ENCODE measurements at places on chromosomes 12 and 14.
A peak's percentile ranks its signal among the peaks of the same experiment; 100 is the strongest.

DNA sequence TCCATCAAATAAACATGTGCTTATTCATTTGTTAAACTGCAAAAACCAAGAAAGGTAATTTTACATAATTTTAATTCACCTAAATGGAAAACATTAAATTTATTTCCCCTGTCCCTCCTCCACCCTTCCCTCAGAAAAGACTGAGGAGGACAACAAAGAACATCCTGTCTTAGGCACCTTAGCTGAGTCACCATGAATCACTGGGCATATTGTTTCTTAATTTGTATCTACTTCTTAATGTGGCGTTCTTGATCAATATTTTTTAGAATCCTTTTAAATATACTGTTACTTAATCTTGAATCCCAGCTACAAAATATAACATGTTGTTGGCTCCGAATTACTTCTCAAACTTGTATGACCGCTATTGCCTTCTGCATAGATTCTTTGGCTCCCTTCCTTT is 23.5 kb downstream of the SIX6 start:
- peak; percentile 24 for DNase-seq

DNA sequence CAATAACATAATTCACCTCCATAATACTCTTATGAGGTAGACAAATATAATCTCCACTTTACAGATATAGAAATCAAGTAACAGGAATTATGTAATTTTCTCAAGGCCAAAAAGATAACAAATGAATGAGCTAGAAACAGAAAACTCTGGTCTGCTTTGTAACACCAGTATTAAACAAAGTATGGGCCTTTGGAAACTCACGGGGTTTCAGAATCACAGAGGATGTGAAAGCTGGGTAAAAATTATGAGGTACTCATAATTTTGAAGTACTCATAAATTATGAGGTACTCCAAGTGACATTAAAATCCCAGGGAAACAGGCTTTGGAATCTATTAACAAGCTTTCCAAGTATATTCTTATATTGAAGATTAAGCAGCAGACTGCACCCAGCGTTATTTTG is 140.2 kb downstream of the MED13L start:
- DNase-seq: no peak

DNA sequence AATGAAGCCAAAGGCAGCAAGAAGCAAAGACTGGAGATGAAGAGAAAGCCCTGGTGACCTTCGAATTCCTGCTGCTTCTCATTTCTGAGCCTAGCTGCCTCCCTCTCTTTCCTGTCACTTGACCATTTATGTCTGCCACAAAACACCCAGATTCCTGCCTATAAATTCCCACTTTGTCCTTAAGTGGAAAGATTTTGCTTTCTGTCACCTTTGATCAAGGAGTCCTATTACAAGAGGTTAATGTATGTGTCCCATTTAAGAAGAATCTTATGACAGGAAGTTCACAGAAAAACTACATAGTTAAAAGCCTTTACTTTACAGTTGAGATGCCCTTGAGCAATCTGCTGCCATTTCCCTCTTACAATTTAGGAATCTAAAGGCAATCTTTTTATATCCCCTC is 155.7 kb downstream of the GALC start:
- no peak for DNase-seq

DNA sequence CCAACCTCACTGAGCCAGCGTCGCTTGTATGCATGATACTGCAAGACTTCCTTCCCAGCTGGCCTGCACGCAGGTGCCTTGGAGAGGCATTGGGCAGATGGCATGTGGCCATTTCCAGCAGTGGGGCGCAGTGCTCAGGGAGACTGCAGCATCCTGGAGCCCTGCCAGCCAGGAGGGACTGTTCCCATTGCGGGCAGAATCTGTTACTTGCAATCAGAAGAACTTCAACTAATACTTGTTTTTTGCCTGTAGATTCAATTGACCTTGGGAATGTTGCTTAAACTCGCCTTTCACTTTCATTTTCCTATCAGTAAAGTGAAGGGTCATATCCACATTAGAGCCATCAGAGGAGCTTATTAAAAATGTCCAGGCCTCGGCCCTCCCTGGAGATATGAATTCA is 29.8 kb downstream of the ANKRD9 start:
- DNase-seq: no peak

GRCh38 chr14:37668646-37669045 is 73.2 kb downstream of the TTC6 start:
- no peak for DNase-seq

- no peak for DNase-seq
These were observed 51.4 kb downstream of the WASHC3 start for GRCh38 chr12:102010265-102010994.

- DNase-seq: peak; percentile 54
These were observed 24.2 kb downstream of the CHST11 start for GRCh38 chr12:104480826-104481440.

DNA sequence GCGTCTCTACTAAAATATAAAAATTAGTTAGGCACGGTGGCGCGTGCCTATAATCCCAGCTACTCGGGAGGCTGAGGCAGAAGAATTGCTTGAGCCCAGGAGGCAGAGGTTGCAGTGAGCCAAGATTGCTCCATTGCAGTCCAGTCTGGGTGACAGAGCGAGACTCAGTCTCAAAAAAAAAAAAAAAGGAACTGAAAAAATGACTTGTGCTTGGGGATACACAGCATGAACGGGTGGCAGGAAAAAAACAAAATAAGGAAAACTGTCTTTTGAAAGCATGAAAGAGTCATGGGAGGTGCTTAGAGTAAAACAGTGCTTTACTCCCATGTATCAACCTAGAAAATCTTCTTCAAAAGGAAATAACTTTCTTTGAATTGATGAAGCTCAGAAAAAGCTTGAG is 80.8 kb downstream of the TMTC1 start:
- DNase-seq: no peak

GRCh38 chr14:60643141-60643462 is 6.2 kb downstream of the SIX1 start:
- no peak for DNase-seq

DNA sequence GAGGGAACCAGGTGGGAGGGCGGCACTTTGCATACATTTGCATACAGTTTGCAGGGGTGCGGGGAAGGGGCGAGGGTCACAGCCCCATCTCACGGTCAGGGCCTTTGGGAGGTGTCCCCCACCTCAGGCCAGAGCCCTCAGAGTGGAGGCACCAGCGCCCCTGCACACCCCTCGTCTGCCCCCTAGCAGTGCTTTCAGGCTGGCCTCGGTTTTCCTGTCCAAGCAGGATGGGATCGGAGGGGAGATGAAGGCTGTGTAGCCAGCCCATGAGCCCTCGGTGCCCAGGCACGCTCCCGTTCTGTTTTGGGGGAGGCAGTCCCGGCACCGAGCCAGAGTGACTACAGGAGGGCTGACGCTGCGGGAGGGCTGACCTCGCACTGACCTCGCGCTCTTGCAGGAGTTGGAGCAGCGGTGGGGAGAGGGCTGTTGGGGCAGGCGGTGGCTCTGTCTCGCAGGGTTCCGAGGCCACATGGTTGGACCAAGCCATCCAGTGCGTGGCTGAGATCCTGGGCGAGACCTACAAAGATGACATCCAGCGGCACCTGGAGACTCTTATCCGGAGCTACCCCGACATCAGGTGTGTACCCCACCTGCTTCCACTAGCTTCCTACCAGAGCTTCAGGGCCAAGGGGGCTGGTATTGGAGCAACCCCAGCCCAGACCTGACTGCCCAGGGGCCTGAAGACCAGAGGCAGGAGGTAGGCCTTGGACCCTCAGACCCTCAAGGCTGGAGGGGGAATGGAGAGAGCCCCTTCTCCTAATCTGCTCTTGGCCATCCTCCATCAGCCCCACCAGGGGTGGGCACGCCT is 13.6 kb downstream of the EXOC3L4 start:
- DNase-seq: no peak

- DNase-seq: no peak
These were observed 12.2 kb upstream of the PLEKHG7 start for GRCh38 chr12:92690601-92691000.

GRCh38 chr12:52027085-52027843 is 20.5 kb downstream of the TAMALIN start:
- DNase-seq: no peak

GRCh38 chr14:25685004-25685403 is 635.1 kb upstream of the STXBP6 start:
- DNase-seq: no peak

DNA sequence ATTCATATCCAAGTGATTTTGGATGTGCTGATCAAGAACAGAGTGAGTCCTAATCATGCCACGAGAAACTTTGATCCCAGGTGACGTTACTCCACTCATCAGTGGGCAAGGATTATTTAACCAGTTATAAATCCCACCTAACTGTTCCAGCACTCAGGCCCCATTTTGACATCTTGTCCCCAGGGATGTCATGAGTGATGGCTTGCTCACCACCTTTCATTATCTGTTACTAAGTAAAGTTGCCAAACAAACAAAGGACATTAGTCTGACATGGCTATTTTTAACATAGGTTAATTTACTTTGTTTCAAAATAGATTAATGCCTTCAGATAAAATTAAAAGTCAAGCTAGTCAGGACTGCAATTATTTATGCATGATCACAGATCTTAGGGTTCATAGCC is 255.9 kb downstream of the ACSS3 start:
- no peak for DNase-seq

GRCh38 chr12:67241482-67241881 is 27.7 kb upstream of the CAND1 start:
- no peak for DNase-seq

GRCh38 chr12:29640589-29641345 is 143.0 kb downstream of the TMTC1 start:
- DNase-seq: peak; percentile 18

GRCh38 chr14:34843011-34843554 is 32.1 kb downstream of the BAZ1A start:
- DNase-seq: no peak

- DNase-seq: no peak
These were observed 17.4 kb upstream of the MANSC4 start for GRCh38 chr12:27797301-27798025.

- no peak for DNase-seq
These were observed 790 bp downstream of the NEDD1 start for GRCh38 chr12:96907671-96908422.

DNA sequence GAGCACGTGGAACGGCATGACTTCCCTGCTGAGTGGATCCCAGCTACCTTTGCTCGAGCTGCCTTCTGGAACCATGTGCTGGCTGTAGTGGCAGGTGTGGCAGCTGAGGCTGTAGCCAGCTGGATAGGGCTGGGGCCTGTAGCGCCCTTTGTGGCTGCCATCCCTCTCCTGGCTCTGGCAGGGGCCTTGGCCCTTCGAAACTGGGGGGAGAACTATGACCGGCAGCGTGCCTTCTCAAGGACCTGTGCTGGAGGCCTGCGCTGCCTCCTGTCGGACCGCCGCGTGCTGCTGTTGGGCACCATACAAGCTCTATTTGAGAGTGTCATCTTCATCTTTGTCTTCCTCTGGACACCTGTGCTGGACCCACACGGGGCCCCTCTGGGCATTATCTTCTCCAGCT is 14.8 kb upstream of the ESPL1 start:
- no peak for DNase-seq

- no peak for DNase-seq
These were observed 56.4 kb downstream of the PPP2R5E start for GRCh38 chr14:63486738-63487137.

GRCh38 chr12:57085999-57086492 is 2.9 kb upstream of the NAB2 start:
- no peak for DNase-seq

DNA sequence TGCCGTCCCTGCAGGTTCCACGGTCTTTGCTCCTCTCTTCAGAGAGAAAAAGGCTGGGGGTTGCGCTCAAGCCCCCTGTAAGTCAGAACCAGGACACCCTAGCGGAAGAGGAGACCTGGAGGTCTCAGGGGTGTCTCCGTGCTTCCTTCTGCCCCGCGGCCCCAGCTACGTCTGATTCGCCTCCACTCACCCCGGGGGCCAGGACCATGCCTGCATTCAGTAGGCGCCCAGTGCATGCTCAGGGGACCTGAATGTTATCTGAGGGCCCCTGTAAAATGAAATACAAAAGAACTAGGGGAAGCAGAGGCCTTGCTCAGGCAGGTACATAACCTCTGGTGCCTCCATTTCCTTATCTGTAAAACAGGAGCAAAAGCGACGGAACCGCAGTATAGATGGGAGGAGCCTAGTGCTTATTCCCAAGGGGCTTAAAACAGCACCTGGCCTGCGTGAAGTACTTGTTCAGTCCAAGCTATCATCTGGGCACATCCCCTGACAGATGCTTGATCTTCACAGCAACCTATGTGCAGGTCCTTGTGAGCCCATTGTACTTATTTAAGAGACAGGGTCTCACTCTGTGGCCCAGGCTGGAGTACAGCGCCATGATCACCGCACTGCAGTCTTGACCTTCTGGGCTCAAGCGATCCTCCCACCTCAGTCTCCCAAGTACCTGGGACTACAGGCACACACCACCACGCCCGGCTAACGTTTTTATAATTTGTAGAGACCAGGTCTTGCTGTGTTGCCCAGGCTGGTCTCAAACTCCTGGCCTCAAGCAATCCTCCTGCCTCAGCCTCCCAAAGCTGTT is 110.3 kb upstream of the NCOR2 start:
- DNase-seq: no peak

GRCh38 chr12:6650832-6651231 is 3.6 kb upstream of the ACRBP start:
- DNase-seq: no peak

- DNase-seq: no peak
These were observed 3.5 kb upstream of the BCAT1 start for GRCh38 chr12:24952389-24952788.

GRCh38 chr12:26135010-26135420 is 10.2 kb upstream of the BHLHE41 start:
- no peak for DNase-seq

GRCh38 chr12:18700271-18700670 is 37.5 kb downstream of the PLCZ1 start:
- no peak for DNase-seq

DNA sequence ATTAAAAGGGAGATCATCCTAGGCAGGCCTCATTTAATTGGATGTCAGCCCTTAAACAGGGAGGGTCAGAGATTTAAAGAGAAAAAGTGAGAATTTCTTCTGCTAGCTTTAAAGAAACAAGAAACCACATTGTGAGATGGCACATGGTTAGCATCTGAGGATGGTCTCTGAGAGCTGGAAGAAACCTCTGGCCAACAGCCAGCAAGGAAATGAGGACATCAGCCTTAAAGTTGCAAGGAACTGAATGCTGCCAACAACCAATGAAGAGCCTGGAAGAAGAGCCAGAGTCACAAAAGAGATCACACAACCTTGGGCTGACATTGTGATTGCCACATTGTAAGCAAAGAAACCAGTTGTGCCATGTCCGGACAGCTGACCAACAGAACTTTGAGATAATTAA is 17.5 kb upstream of the FAR2 start:
- no peak for DNase-seq

- no peak for DNase-seq
These were observed 259.6 kb upstream of the RGS6 start for GRCh38 chr14:71672596-71672995.

GRCh38 chr14:51006781-51007211 is 62.5 kb upstream of the PYGL start:
- no peak for DNase-seq

- DNase-seq: no peak
These were observed 20.7 kb upstream of the ANAPC7 start for GRCh38 chr12:110424237-110424636.

- DNase-seq: no peak
These were observed 14.2 kb upstream of the HELB start for GRCh38 chr12:66288121-66288520.
